ENCODE measurements at places on chromosomes 3 and 15. TPM values are rescaled to one million over a fixed set of nuclear protein-coding genes. Genes with fewer than 3 reads are reported as not detected.
A peak's percentile ranks its signal among the peaks of the same experiment; 100 is the strongest.

Gene IL17RD
- polyA plus RNA-seq: 0.28 TPM

Gene MST1R
- 0.72 TPM for polyA plus RNA-seq

Gene CNTN3
- polyA plus RNA-seq: not detected

Gene GOLGA8N
- polyA plus RNA-seq: 1.6 TPM

Gene IL12A
- 0.36 TPM for polyA plus RNA-seq

Gene SERPINI1
- polyA plus RNA-seq: 29.7 TPM

GRCh38 chr15:72599855-72600464 lies 54.5 kb upstream of the GOLGA6B start:
- peak; percentile 37 for DNase-seq

DNA sequence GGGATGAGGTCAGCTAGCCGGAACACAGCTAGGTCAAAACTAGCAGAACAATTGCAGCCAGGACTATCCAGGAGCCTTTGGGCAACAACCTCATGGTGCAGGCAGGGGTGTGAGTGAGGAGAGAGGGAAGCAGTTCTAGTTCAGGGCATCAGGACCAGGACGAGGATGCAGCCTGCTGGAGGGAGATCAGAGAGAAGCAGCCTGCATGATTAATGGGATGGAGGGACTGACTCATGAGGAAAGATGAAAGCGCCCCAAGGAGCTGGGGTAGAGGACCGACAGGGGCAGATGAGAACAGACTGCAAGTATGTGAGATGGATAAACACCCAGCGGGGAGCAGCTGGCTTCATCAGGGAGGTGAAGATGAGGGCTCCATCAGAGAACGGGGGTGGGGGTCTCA lies 37.9 kb upstream of the LRTM1 start:
- no peak for DNase-seq

DNA sequence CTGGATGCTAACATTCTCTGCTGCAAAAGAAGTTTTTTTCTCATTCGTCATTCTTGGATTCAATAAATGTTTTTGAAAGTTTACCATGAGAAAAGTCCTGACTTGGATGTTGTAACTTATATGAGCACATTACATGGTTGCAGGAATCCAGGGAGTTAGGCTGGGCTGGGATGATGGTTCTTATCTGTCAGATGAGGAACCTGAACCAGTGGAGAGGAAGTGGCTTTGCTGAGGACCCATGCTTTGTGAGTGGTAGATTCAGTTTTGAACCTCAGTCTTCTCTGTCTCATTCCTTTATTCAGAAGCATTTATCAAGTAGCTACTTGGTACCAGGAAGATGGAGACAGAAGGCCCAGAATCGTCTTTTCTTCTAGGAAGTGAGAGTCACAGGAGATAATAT lies 3.7 kb upstream of the GASK1A start:
- no peak for DNase-seq

DNA sequence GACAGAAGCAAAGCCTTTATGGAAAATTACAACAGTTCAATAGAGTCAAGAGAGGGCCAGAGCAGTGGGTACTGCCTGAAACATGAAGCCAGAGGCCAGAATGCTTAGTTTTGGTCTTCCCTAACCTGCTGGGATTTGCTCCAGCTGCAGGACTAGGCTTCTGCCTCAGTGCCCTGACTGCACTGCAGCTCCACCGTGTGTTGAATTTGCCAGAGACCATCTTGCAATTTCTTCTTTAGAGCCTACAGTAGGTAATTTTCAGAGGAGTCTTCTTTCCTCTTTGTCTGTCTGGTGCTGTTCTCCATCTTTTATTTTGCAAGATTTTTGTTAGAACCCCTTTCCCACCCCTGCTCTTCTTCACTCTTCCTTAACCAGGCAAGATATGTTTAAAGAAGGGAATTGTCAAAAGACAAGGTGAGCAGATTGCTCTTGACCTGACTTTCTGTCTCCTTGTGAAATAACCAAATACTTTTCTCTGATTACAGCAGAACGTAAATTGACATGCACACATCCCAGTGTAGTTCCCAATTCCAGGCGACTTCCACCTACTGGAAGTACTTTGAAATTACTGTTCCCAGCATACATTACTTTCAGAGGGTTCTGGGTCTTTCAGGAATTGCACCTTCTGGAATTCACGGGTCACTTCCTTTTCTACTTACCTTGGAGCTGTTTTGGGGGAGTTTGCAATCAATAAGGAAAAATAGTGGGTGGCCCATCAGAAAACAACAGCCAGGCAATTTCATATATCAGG lies 161.2 kb downstream of the MINAR1 start:
- peak; percentile 13 for DNase-seq

GRCh38 chr3:156792945-156793344 lies 33.2 kb upstream of the LEKR1 start:
- no peak for DNase-seq

GRCh38 chr15:34682674-34683073 lies 72.1 kb downstream of the GJD2 start:
- DNase-seq: no peak

- no peak for DNase-seq
Measured at GRCh38 chr3:32577174-32577573, 6.5 kb upstream of the DYNC1LI1 start.

DNA sequence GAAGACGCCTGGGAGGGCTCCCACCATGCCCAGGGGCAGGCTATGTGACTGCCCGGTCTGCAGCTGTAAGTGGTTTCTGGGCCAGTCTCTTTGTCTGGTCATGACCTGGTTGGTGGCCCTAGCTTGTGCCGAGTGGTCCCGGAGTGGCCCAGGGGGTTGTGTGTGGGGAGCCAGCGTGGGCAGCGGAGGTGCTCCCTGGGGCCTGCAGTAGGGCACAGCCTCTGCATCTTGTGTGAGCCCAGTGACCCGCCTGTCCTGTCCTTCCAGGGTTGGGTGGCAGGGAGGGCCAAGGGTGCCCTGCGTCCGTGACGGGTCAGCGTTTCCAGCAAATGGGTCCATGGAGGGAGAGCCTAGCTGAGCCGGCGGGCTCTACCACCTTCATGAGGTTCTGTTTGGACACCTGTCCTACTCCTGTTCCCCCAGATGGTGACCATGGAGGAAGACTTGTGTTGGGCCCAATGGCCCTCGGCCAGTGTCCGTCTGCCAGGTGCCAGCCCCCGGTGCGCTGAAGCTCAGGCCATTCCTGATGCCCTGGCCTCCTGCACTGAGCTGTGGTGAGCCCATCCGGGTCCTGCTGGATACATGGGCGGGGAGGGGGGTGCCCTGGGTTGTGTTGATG lies 215.4 kb downstream of the SNRPN start:
- DNase-seq: no peak

DNA sequence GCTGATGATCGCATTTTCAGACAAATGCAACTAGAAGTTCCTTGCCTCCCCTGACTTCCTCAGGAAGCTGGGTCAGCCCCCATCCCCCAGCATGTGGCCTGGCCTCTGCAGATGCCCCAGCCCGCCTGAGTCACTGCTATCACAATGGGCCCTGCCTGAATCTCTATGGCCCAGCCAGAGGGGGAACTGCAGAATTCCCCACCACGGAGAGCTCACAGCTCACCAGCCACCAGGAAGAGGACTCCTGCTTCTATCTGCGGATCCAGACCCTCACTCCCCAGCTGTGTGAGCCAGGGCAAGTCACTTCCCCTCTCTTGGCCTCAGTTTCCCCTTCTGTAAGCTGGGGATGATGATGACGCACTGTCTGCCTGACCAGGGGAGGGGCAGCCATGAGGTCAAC lies 6.9 kb downstream of the PLXND1 start:
- no peak for DNase-seq

GRCh38 chr3:183159333-183159732 lies 3.2 kb downstream of the LAMP3 start:
- DNase-seq: no peak

DNA sequence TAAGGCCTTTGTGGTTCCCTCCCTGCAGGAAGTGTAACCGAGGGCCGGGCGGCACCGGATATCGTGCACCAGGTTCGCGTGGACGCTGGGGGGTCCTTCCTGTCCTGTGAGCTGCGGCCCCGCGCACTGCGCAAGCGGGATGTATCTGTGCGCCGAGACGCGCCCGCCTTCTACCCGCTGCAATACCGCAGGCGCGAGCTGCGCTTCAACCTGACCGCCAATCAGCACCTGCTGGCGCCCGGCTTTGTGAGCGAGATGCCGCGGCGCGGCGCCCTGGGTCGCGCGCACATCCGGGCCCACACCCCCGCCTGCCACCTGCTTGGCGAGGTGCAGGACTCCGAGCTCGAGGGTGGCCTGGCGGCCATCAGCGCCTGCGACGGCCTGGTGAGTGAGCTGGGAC lies 35.9 kb downstream of the SAXO2 start:
- no peak for DNase-seq

DNA sequence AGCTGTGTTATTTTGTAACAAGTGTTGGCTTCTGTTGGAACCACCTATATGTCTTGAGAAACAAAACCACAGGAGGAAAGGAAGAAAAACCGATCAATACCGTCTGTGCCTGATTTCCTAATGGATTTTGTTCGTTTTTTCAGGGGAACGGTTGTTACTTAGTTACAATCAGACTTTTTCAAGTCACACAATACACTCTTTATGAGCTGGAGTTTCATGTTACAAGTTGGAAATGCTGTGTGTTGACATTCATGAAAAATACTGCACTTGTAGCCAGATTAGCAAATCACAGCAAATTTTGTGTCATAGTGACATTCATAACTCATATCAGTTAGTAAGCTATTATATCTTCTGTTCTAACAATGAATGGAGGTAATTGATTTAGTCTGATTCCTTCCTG lies 78.9 kb downstream of the SLTM start:
- DNase-seq: no peak

GRCh38 chr3:19342389-19342788 lies 194.1 kb downstream of the KCNH8 start:
- DNase-seq: no peak

- peak; percentile 11 for DNase-seq
Measured at GRCh38 chr15:100129677-100130076, 212.1 kb downstream of the ADAMTS17 start.

- DNase-seq: no peak
Measured at GRCh38 chr3:122183521-122183892, at the start of gene CASR. CASR (plus strand) TSS chr3:122183668; CDS start chr3:122254190, 70,522 bp downstream.

DNA sequence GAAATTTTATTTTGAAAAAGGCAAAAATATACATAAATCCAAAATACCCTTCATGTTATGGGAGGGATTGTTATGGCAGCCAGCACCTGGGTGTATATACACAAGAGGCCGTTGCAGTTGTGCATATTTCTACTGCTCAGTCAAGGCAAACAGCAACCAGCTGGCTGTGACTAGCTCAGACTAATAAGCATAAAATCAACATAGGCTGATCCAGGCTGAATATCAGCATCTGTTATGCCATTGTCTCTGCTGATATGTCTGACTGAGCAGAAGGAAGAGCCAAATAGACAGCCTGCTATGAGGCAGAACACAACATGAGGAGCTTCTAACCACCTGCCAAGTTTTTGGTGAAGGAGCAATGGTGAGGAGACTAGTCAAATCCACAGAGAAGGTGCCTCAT lies 457.5 kb upstream of the ALCAM start:
- DNase-seq: no peak

- no peak for DNase-seq
Measured at GRCh38 chr15:80819001-80819400, 39.8 kb downstream of the CEMIP start.
